ENCODE measurements at places on chromosomes 3 and 15.

- peak; percentile 28 for DNase-seq
Measured at GRCh38 chr3:130894130-130894985, 474 bp downstream of the ATP2C1 start.

GRCh38 chr3:58175437-58176184 is 35.2 kb downstream of the DNASE1L3 start:
- DNase-seq: no peak

GRCh38 chr3:197398286-197398878 is 100.0 kb upstream of the DLG1 start:
- DNase-seq: no peak

DNA sequence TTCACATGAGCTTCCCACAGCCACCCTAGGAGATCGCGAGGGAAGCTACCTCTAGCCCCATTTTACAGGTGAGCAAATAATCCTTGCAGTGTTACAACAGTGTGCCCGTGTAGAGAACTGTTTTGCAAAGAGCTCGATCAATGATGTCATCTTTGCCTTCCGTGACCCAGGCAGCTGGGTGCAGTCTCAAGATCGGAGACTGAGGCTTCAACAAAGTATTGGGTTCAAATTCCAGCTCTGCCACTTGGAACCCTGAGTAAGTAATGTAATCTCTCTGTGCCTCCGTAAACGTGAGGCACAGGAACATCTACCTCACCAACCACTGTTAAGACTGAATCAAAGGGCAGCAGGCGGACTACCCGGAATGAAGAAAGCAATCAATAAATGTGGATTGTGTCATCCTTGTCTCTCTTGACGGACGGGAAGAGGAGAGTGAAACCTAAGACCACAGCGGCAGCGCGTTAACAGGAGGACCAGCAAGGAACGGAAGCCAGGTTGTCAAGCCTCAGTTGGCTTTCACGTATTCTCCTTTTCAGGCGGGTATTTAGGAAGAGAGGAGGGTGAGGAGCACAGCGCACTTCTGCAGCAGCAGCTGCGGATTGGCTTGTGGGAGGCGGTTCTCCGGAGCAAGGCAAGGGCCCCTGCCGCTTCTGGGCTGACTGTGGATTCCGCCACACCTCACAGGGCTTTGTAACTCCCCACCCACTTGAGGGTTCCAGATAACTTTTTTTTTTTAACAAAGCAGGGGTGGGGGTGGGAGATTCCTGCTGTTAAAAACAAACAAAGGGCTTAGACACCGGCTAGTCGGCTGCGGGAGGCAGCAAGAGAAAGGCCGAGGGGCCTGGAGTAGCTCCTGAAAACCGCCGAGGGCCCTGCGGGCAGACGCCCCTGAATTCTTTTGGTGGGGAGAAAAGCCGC is 1.5 kb upstream of the SMAD3 start:
- DNase-seq: no peak

DNA sequence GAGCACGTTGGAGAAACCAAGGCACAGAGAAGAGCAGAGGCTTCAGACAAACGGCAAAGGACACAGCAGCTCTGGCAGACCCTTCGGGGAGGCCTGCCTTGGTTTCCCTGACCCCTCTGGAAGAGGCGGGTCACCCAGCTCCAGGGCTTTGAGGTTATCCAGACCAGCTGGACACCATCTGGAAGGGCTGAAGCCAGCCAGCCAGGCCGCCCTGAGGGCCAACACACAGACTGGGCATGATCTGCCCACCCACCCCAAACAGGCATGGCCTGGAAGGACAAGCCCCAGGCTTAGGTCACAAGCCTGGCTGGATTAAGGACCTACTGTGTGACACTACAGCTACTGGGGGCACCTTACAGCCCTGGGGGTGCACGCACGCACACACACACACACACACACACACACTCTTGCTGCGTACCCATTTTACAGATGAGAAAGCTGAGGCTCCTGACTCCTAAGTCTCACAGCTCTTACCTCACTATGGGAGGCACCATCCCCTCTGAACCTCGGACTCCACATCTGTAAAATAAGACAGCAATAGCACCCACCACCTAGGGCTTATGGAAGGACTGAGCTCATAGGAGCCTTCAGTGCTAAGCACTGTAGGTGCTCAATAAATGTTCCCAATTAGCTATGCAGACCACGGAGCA is 10.8 kb downstream of the PLXND1 start:
- no peak for DNase-seq

GRCh38 chr3:56919137-56919796 is 117.5 kb upstream of the ARHGEF3 start:
- no peak for DNase-seq

GRCh38 chr3:67076607-67077006 is 78.5 kb downstream of the KBTBD8 start:
- DNase-seq: no peak

- no peak for DNase-seq
Measured at GRCh38 chr15:27398631-27399161, 427.7 kb downstream of the GABRG3 start.

GRCh38 chr15:79310612-79310984 is 314 bp upstream of the TMED3 start:
- no peak for DNase-seq

GRCh38 chr15:48674876-48675275 is 29.4 kb upstream of the FBN1 start:
- DNase-seq: no peak

Measured in effector CD4-positive, alpha-beta T cell (primary cell).